Hippocampal formation (tissue), 2 donors: ENCODE measurements at places on chromosomes 7 and 10.

DNA sequence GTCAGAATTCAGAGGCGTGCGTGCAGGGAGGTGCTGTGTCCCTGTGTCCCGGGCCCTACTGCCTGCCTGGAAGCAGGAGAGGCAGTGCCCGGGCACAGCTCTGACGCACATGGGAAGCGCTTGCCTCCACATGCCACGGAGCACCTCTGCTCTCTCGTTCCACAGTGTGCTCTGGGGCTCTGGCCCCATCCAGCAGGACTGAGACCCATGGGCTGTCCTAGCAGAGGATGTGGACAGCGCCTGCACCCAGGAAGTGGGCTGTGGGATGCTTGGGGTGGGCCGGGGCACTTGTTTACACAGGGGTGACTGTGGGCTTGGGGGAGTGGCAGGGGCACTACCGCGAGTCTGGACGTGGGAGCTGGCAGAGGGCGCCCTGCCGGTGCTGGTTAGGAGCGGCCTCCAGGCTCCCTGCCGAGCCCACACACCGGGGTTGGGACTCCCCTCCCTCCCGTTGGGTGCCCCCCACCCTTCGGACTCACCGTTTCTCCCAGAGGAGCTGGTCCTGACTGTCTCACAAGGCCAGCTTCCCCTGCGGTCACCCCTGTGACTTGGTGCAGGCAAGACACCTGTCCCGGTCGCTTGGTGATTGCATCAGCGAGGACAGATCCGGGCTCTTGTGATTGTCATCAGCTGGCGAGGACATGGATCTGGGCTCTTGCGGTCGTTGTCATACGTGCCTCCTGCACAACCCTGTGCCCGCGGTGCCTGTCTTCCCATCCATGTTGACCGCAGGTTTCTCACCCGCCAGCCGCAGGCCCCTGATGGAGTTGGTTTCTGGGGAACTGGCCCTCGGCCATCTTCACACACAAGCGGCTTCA lies 83.1 kb downstream of the NKX6-2 start:
- no peak for DNase-seq

GRCh38 chr7:47572939-47573757 lies 8.8 kb downstream of the TNS3 start:
- DNase-seq, result no peak

- no peak for DNase-seq
Measured at GRCh38 chr10:818010-818409, 113.5 kb downstream of the LARP4B start.

GRCh38 chr7:14769261-14769660 lies 133.3 kb downstream of the DGKB start:
- no peak for DNase-seq

GRCh38 chr10:31288962-31289361 lies 30.1 kb upstream of the ZEB1 start:
- no peak for DNase-seq

DNA sequence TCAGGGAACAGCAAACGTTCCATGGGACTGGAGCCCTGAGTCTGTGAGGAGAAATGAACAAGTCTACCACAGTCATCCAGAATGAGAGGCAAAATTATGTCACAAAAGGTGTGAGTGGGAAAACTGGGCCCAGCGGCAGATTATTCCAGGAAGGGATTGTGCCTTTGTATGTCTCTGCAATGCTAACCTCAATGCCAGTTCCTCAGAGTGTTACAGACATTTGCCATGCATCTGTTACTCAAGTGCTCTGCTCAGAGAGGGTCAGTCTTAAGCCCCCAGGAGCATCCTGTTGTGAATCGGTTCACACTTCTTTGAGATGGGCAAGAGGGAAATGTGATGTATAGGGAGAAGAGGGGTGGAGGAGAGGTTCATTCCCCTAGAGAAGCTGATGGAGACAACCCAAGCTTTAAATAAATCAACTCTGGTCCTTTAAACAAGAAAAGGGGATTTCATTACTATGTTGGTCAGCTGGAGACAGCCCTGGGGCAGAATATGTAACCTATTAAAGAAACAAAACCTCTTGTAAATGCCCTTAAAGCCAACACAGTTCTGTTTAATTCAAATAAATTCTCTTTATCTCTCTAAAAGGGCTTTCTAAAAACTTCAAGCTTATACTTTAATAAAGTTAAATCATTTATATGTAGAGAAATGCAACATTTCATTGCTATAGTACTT lies 85.9 kb upstream of the GRB10 start:
- DNase-seq, result no peak

DNA sequence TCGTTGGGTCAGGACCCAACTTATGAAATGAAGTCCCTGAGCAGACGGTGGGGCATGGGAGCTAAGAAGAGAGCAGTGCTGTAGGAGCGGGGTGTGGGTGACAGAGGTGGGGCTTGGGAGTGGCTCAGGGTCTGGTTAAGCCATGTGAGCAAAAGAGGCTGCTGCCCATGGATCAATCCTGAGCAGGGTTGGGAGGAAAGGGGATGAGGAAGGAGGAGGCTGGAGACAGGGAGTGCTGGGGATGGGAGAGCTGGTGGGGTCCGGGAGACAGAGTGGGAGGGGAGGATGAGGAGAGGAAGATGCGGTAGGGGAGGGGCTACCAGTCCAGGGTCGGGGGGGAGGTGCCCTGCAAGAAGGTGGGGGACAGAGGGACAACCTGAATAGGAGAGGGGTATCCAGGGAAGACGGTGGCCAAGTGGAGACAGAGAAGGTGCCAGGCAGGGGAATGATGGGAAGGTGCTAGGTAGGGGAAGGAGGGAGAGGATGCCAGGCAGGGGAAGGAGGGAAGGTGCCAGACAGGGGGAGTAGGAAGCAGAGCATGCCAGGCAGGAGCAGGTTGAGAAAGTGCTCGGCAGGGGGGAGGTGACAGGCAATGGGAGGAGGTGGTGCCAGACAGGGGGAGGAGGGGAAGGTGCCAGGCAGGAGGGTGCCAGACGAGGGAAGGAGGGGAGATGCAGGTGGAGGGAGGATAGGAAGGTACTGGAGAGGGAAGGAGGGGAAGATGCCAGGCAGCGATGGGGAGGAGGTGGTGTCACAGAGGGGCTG lies 27.5 kb upstream of the SMARCD3 start:
- DNase-seq, result no peak

DNA sequence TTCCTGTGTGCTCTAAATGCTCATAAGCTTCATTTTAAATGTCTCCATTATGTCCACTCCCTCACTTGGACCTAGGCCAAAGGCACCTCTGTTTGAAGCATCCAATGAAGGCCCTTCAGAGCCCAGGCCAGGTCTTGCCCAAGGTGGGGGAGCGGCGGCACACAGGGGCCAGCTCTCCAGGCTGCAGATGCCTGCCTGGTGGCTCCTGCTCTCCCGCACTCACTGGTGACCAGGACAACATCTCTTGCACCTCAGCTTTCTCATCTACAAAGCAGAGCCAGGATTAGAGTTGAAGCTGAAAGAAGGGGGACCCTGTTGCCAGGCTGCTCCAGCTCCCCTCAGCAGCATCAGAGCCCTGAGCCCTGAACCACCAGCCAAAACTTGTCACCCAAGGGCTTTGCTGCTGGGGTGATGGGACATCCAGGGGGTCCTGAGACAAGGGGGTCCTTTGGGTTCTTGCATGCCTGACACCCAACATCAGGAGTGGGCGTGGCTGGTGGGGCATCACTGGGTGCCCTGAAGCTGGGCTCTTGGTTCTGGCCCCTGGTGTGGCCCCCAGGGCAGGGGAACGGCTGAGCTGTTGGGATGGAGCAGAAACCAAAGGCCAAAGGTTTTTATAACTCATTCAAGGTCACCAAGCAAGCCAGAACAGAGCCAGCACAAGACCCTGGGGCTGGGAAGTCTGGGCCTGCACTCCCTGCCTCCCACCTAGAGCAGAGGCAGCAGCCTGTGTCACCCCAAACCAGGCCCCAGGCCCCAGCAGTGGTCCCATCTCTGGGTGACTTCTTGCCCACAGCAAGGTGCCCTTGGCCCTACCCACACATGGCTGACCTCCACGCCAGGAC lies 1.2 kb downstream of the NACAD start:
- DNase-seq, result no peak
